ENCODE measurements at places on chromosomes 1 and 21. TPM values are rescaled to one million over a fixed set of nuclear protein-coding genes. Genes with fewer than 3 reads are reported as not detected.

- no peak for DNase-seq
These were observed 84.4 kb downstream of the RNF220 start for GRCh38 chr1:44489481-44489880.

DNA sequence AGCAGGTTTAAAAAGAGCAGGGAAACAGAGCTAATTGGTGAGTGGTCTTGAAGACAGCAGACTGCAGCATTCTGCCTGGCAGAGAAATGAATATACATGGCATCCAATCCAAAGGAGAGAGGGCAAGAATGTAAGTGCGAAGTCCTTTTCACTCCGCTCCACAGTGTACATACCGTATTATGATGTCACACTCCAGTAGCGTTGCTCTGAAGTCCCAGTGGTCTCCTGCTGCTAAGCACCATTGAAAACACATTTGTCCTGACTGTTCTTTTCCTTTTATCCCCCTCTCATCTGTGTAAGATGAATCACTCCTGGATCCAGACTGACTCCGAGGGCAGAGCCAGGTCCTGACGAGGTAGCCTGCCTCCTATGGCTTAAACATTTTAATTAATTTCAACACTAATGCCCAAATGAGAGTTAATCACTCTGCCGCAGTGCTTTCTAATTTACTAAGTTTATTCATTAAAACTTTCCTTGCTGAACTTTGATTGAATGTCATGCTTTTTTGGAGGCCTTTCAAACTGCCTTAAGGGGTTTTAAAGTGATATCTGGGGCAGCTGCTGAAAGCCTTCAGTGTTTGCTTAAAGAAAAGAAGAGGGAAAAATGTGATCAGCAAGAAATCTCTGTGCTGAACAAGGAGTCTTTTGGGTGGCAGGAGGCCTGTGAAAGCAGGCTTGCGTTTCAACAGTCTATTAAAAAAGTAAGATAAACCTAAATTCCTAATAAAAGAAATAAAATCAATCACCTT is 227.2 kb downstream of the ATG4C start:
- no peak for DNase-seq

GRCh38 chr1:10899490-10900250 is 103.2 kb upstream of the CASZ1 start:
- peak; percentile 21 for DNase-seq

- DNase-seq: peak; percentile 32
These were observed 2.0 kb downstream of the COL24A1 start for GRCh38 chr1:86154571-86155050.

GRCh38 chr1:156135930-156136871 is 17.2 kb upstream of the SEMA4A start:
- peak; percentile 79 for DNase-seq

- DNase-seq: no peak
These were observed 128.3 kb upstream of the C1orf21 start for GRCh38 chr1:184258525-184258924.

GRCh38 chr1:229664133-229664689 is 38.2 kb downstream of the URB2 start:
- DNase-seq: no peak

DNA sequence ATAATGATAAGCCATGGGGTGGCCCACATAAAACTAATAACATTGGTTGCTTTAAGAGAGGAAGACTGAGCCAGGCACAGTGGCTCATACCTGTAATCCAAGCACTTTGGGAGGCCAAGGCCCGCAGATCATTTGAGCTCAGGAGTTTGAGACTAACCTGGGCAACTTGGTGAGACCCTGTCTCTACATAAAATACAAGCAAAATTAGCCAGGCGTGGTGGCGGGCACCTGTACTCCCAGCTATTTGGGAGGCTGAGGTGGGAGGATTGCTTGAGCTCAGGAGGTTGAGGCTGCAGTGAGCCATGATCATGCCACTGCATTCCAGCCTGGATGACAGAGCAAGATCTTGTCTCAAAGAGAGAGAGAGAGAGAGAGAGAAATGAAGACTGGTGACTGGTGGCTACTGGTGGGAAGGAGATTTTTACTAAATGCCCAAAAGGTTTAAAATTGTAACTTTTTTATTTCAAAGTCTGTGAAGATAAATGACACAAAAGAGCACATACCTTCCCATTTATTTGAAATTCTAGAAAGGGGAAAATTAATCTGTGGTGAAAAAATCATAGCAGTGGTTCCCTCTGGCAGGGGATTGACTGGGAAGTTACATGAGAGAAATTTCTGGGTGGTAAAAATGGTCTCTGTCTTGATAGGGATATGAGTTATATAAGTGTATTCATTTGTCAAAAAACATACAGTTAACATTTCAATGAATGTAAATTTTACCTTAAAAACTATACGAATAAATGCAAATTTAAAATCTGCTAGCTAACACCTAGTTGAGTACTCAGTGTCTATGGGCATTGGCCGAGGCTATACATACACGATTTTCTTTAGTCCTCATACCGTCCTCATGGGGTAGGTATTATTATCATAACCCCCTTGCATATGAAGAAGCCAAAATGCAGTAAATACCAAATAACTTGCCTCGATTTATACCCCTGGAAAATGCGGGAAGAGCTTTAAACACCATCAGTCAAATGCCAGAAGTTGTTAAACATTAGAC is 2.2 kb upstream of the NBPF1 start:
- DNase-seq: peak; percentile 80

DNA sequence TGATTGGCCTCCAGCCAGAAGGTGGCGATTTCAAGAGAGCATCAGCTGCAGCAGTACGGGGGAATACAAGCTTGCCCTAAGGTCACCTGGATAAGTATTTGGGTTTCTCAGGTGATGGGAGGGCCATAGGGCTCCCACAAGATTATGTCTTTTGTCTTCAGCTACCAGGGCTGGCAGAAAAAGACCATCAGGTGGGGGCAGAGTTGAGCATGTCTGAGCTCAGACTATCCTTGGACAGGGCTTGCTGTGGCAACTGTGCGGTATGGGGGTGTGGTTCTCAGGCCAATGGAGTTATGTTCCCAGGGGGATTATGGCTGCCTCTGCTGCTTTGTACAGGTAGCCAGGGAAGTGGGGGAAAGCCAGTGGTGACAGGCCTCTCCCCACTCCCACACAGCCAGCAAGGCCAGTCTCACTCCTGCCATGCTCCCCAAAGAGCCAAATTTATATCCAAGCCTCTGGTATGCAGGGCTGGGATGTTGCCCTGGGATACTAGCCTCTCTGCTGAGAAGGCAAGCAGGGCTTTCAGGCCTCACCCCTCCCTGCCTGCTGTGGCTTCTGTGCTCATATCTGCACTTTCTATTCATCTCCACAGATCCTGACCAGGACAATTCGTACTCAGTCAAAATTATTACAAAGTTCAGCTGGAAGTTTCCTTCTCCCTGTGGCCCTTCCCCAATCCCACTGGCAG is 26.6 kb upstream of the CD84 start:
- no peak for DNase-seq

- DNase-seq: no peak
These were observed 634.5 kb downstream of the LTN1 start for GRCh38 chr21:28358170-28358569.

- no peak for DNase-seq
These were observed 62.1 kb downstream of the MATN1 start for GRCh38 chr1:30661311-30661710.

DNA sequence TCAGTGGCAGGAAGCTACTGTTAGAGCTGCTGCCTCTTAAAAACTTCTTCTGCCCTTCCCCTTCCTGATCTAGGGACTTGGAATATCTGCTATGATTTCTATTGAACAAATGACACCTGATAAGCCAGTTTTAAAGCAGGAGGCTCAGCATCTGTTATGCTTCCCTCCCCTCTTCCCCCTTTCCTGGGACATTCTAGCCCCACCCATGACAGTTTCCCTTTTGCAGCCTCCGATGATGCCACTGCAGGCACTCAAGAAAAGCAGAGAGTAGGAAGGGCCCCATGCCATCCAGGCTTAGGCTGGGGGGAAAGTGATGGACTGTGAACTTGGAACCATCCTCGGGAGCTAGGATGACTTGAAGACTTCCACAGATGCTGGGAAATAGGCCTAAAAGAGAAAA is 15.1 kb upstream of the EPB41 start:
- no peak for DNase-seq

DNA sequence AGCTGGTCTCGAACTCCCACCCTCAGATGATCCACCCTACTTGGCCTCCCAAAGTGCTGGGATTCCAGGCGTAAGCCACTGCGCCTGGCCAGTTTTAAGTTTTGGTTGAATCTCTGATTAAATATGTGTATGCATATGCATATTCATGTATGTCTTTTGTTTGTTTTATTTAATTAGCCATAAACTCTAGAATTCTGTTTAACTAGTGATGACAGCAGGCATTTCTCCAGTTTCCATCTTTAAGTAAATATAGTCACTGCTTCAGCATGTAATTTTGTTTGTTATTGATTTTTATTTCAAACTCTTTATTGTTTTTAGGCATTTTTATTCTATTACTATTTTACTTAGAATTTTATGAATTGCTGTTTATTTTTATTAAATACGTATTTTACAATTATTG is 58.0 kb downstream of the NUF2 start:
- no peak for DNase-seq

DNA sequence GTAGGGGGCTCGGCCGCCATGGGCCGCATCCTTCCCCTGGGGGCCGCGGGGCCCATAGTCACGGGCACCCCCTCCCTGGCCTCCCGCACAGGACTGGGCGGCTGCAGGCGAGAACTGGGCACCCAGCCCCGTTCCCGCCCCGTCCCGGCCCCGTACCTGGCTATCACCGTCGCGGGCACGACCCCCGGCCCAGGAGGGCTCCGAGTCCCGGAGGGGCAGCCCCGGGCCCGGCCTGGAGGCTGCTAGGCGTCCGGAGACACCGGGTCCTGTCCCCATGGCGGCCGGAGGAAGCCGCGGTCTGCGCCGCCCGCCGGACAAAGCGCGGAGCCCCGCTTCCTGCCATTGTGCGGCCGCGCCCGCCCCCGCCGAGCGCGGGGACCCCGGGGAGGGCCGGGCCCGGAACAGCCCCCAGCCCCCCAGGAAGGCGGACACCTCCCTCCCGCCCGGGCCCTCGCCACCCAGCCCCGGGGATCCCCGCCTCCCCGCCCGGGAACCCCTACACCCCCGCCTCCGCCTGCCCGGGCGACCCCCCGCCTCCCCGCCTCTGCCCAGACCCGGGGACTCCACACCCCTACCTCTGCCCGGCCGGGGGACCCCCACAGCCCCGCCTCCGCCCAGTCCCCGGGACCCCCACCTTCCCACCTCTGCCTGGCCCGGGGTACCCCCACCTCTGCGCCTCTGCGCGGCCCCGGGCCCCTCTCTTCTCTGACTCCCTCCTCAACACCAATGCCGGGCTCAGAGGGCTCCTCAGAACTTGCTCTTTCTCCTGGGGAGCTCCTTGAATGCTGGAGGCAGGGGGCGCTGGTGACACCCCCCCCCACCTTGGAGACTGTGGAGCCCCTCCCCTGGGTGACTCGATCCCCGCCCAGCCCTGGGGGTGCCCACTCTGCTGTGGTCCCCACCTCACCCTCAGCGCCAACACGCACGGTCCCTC is 6.0 kb downstream of the PLEKHG5 start:
- no peak for DNase-seq

GRCh38 chr1:181541947-181542346 is 58.6 kb downstream of the CACNA1E start:
- no peak for DNase-seq

DNA sequence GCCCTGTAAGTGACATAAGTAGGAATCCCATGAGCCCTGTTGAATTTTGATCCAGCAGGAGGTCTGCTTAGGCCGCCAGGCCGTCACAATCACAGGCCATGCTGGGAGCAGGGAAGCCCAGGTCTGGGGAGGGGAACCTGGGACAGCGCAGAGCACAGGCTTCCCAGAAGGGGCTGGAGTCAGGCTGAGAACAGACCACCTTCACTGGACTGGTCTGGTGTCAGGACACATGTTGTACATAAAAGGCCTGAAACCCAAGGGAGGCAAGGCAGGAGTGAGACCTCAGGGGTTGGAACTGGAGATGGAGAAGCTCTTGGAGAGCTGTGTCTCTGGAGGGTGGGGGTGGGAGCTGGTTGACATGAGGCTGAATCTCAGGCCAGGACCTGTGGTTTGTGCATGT is 63.3 kb upstream of the ARTN start:
- no peak for DNase-seq

GRCh38 chr21:45504516-45505415 is 37.5 kb downstream of the SLC19A1 start:
- peak; percentile 40 for DNase-seq

- DNase-seq: no peak
These were observed 99.5 kb upstream of the ZNF644 start for GRCh38 chr1:91121366-91121765.

GRCh38 chr1:208848854-208849253 is 604.7 kb upstream of the PLXNA2 start:
- no peak for DNase-seq

DNA sequence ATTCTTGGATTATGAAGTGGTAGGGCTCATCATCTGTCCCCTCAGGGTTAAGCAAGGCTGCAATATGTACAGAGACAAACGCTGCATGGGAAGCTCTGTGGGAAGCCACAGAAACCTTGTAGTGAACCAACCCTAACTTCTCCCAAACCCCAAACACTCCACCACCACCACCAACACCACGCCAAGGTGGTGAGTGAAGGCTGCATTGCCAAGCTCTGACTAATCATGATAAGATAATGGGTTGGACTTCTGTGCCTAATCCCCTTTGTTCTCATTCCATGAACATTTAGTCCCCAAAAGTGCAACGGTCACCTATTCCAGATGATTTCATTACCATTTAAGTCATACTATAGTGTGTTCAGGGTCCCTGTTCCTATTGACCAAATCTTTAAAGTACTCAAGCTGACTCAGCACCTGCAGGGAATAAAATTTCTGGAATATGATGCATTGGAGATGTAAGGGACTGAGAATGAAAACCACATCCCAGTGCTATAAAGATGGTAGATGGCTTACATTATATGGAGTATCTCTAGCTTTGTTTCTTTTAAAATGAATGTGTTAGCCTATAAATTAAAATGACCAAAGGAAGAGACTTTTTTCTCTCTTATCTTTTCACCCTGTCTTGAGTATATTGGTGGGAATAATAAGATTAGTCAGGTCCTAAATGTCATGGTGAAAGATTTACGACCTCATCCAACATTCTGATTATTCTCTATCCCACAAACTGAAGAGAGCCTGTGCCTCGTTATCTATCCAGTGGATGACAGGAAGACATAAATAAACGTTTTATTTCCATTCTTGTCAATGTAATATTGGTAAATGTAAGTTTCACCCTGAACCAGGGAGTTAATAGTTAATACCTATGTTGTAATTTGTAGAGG is 22.6 kb upstream of the PLD5 start:
- DNase-seq: no peak

- DNase-seq: no peak
These were observed 23.2 kb downstream of the TCEA3 start for GRCh38 chr1:23401313-23401712.

SLAMF9 gene
- not detected for total RNA-seq

KPRP gene
- not detected for total RNA-seq

LMX1A gene
- 0.84 TPM for total RNA-seq

HSD3B1 gene
- not detected for total RNA-seq

ZMYND12 gene
- total RNA-seq: not detected

CLCA4 gene
- total RNA-seq: 0.18 TPM

CRNN gene
- not detected for total RNA-seq

AXDND1 gene
- not detected for total RNA-seq

MTMR11 gene
- total RNA-seq: 55.4 TPM

SHCBP1L gene
- not detected for total RNA-seq

OR1C1 gene
- total RNA-seq: not detected

Data from aorta (tissue), 5 donors.